Colonic mucosa (tissue), 4 donors: ENCODE measurements at places on chromosomes 12 and 14.
A peak's percentile ranks its signal among the peaks of the same experiment; 100 is the strongest.

GRCh38 chr12:4530982-4531586 is 7.6 kb upstream of the RAD51AP1 start:
- no peak for DNase-seq
- H3K4me1 ChIP-seq, result no peaks in the 10 kb centered on the region
- no peak overlapping the region for H3K4me3 ChIP-seq
- H3K27me3 ChIP-seq, result no peaks in the 10 kb centered on the region

DNA sequence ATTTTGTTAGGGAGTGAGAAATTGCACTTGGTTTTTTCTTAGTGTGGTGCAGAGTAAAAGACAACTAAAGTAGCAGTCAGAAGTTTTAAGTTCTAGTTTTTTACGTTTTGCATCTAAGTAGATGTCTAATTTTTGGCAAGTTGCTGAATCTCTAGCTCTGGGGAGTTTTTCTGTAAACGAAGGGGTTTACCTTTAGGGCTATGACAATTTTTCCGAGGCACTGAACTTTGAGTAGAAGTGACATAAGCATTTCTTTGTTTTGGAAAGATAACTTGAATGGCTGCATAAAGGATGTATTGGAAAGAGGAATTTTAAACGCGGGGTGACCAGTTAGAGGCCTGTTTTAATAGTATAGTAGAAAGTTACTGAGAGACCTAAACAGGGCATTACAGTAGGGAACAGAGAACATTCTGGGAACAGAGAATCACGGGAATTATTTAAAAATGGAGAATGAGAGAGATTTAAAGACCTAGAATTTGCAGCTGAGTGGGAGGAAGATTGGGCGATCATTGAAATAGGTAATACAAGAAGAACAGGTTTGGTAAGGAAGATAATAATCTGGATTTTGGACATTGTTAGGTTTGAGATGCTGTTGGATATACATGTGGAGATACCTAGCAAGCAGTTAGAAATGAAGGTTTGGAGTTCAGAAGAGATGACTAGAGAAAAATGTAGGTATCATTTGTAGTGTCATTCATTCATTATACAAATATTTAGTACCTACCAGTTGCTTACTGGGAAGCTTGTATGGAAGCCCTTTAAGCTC is 1.2 kb downstream of the ZNF410 start:
- no peaks in the 10 kb centered on the region for H3K4me1 ChIP-seq
- H3K27ac ChIP-seq, result no peak overlapping the region
- no peaks in the 10 kb centered on the region for H3K36me3 ChIP-seq
- H3K4me3 ChIP-seq, result peak overlapping the region; percentile 91
- no peaks in the 10 kb centered on the region for H3K27me3 ChIP-seq

- H3K36me3 ChIP-seq, result no peaks in the 10 kb centered on the region
- no peaks in the 10 kb centered on the region for H3K27me3 ChIP-seq
- no peak for DNase-seq
- H3K4me3 ChIP-seq, result no peak overlapping the region
- H3K4me1 ChIP-seq, result no peaks in the 10 kb centered on the region
- H3K27ac ChIP-seq, result no peak overlapping the region
Measured at GRCh38 chr14:94138251-94138650, 8.8 kb upstream of the IFI27L2 start.

DNA sequence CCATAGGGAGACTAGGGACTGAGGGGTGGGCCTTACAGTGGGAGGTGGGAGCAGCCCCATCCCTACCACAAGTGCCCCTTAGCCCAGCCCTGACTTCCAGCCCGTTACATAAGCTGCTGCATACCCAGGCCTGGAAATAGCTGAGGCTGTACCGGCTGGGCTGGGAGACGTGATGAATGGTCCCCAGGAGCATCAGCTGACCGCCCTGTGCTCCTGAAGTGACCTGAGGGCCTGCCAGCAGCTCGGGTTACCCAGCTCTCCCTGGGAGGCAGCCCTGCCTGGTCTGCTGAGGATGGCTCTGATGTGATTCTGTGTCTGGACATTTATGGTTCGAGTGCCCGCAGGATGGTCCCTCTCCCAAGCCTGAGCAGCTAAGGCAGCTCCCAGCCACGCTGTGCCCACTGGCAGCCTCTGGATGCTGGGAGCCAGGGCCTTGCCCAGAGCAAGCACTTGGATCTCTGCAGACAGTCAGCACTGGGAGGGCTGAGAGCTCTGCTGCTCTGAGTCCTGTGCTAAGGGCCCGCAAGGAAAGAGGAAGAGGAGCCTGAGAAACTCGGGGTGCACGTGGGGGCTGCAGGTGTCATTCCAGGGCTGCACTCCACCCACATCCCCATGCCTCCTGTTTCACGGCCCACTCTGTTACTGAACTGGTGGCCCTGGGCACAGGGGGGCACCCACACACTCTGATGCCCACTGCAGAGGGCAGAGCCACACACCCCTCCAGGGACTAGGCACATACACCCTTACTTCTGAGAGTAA is 20.5 kb downstream of the TAMALIN start:
- H3K27me3 ChIP-seq, result no peaks in the 10 kb centered on the region
- no peaks in the 10 kb centered on the region for H3K36me3 ChIP-seq
- H3K27ac ChIP-seq, result no peak overlapping the region
- H3K4me1 ChIP-seq, result peaks cover 10% of the 10 kb centered on the region

- no peaks in the 10 kb centered on the region for H3K36me3 ChIP-seq
- no peak overlapping the region for H3K4me3 ChIP-seq
- H3K4me1 ChIP-seq, result peaks cover 4% of the 10 kb centered on the region
- no peaks in the 10 kb centered on the region for H3K27me3 ChIP-seq
Measured at GRCh38 chr14:90700933-90701776, 115.1 kb downstream of the TTC7B start.

DNA sequence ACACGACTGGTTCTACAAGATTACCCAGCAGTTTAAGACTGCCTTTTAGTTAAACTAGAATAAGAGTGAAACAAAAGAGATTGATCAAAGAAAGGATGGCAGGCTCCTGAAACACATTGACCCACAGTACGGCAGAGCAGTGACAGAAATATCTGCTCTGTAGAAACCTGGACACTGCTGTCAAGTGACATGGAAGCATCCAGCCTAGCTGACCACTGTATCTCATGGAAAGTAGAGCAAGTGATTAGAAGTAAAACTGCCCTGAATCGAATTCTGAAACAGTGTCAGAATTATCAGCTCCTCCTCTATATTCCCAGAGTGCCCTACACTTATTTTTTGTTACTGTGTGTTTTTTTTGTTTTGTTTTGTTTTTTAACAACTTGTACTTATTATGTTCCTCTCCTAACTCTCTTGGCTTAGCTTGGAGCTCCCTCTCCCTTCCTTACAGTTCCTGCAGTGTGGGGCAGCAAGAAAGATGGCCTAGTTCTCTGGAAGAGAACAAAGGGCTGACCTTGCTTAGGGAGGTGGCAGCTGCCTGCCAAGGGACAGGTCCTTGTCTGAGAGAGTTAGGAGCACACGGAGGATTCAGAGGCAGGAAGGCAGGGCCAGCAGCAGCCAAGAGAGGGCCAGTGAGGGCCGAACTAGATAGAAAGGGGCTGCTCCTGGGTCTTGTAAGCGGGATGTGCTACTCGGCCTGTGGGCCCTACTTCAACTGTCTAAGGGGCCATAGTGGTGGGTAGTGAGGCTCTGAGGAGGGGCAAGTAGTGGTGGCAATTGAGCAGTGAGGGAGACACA is 97.2 kb downstream of the PTPRR start:
- H3K4me1 ChIP-seq, result no peaks in the 10 kb centered on the region
- no peaks in the 10 kb centered on the region for H3K36me3 ChIP-seq
- no peak for DNase-seq
- no peaks in the 10 kb centered on the region for H3K27me3 ChIP-seq

DNA sequence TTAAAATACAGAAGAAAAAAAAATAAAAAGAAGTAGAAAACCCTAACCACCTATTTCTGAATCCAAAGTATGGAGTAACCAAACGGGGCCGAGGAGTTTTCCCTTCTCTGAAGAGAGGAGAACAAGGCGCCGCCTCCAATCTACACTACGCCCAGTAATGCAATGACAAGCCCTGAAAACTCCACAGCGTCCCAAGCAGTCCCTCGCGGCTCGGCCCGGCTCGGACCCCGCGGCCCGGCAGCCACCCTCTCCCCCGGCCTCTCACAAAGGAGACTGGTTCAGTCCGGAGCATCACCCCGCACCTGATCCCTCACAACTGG is 371 bp downstream of the CHD8 start:
- H3K4me1 ChIP-seq, result peaks cover 7% of the 10 kb centered on the region
- peak overlapping the region; percentile 89 for H3K27ac ChIP-seq
- DNase-seq, result no peak

GRCh38 chr14:38175658-38176057 is 32.0 kb upstream of the SSTR1 start:
- H3K27ac ChIP-seq, result no peak overlapping the region
- no peaks in the 10 kb centered on the region for H3K36me3 ChIP-seq
- no peaks in the 10 kb centered on the region for H3K4me1 ChIP-seq
- DNase-seq, result no peak

DNA sequence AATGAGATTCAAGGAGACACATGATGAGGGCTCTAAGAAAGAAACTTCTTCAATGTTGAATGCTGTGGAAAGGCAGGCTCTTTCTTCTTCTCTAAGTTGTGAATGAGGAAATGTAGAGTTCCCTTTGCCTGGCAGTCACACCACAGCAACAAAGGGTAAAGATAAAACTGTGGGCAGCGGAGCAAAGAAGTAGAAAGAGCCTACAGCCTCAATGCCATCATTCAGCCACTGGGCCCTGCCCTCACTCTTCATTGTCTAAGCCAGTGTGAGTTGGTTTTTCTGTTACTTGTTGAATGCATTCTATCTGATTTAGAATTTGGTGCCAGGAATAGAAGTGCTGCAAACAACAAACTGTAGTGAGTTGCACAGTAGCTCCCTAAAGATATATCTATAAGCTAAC is 12.2 kb downstream of the SDR9C7 start:
- H3K4me1 ChIP-seq, result no peaks in the 10 kb centered on the region
- H3K4me3 ChIP-seq, result no peak overlapping the region
- H3K36me3 ChIP-seq, result no peaks in the 10 kb centered on the region
- H3K27ac ChIP-seq, result no peak overlapping the region

- DNase-seq, result no peak
- no peak overlapping the region for H3K27ac ChIP-seq
- H3K4me1 ChIP-seq, result no peaks in the 10 kb centered on the region
- H3K4me3 ChIP-seq, result no peak overlapping the region
Measured at GRCh38 chr14:101564819-101565698, 3.8 kb downstream of the DIO3 start.

GRCh38 chr12:48972213-48972951 is 847 bp upstream of the WNT10B start:
- no peak overlapping the region for H3K4me3 ChIP-seq
- H3K27me3 ChIP-seq, result peaks cover 53% of the 10 kb centered on the region
- no peak overlapping the region for H3K27ac ChIP-seq
- peaks cover 20% of the 10 kb centered on the region for H3K4me1 ChIP-seq

DNA sequence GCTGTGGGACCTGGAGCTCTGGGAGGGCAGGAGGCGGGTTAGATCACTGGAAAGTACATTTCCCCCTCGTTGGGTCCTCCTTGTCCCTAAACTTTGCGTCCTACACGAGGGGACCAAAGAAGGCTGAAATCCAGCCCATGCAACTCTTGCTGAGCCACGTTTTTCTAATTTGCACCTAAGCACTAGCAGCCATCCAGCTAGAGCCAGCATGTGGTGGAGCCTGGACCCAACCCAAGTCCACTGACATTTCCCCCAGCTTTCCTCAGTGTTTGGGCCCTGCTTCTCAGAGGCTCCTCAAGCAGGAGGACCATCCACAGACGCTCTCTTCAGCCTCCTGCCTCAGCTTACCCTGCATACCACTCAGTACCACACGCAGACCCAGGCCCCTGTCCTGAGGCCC is 49.7 kb downstream of the TSPAN11 start:
- no peaks in the 10 kb centered on the region for H3K27me3 ChIP-seq
- no peak overlapping the region for H3K4me3 ChIP-seq
- no peak overlapping the region for H3K27ac ChIP-seq
- no peaks in the 10 kb centered on the region for H3K4me1 ChIP-seq

DNA sequence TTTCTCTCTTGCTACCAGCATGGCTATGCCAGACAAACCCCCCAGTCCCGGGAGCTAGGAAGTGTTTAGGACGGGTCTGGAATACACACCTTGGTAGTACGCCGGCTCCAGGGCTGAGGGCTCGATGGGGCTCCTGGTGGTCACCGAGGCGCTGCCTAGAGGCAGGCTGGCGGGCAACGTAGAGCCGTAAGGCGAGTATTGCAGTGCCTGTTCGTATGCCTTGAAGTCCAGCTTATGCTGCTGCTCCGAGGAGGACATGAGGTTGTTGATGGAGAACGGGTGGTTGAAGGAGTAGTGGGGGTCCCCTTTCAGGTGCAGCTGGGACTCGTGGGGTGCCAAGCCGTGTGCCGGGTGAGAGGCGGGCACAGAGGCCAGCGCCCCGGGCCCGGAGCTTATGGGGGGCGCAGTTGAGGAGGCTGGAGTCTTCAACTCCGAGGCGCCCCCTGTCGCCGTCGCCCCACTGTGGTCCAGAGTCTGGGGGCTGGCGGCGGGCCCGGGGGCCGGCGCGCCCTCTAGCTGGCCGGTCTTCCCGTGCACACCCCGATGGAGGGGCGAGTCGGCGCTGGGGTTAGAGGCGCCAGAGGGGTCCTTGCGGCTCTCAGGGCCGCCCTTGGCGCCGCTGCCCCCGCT is 3.6 kb downstream of the FOXA1 start:
- H3K4me3 ChIP-seq, result peak overlapping the region; percentile 54
- peak; percentile 67 for DNase-seq
- H3K27me3 ChIP-seq, result peaks cover 17% of the 10 kb centered on the region
- H3K36me3 ChIP-seq, result no peaks in the 10 kb centered on the region
- peak overlapping the region; percentile 58 for H3K27ac ChIP-seq
- H3K4me1 ChIP-seq, result no peaks in the 10 kb centered on the region

DNA sequence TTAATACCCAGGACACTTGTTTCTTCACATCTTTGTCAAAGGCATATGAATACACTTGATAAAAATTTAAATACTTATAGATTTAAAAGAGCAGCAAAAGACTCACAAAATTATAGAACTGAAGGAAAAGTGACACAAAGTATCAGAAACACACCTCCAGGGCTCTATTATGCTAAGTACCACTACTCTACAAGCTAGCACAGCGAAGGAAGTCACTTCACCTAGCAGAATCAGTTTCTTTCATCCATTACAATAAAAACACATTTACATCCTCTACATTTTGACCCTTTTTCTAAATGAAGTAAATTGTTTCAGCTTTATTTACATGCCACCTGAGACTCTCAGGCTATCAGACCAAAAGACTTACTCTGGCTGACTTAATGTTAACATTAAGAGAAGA is 26.6 kb upstream of the PTPRB start:
- no peaks in the 10 kb centered on the region for H3K36me3 ChIP-seq
- H3K4me3 ChIP-seq, result no peak overlapping the region
- H3K27me3 ChIP-seq, result no peaks in the 10 kb centered on the region

DNA sequence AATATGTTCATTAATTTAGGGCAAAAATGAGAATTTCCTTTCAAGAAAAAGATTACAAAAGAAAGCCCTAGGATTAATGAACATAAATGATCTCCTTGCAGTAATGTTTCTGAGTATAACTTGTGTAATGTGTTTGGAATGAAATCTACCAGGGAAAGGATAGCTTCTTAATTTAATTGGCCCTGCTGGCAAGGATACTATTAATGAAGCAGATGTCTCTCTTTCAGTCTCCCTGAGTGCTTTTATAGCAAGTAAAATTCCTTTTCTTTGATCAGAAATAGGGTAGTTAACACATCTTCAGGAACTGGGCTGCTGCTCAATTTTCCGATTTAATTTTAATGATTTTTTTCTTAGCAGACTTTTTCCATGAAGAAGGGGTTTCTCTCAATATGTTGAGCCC is 379.4 kb upstream of the PDE3A start:
- no peak overlapping the region for H3K27ac ChIP-seq
- H3K27me3 ChIP-seq, result no peaks in the 10 kb centered on the region
- DNase-seq, result no peak
- no peak overlapping the region for H3K4me3 ChIP-seq
- no peaks in the 10 kb centered on the region for H3K4me1 ChIP-seq
